RPMI8226 (cell line): ENCODE measurements at places on chromosomes 16 and 17.
A peak's percentile ranks its signal among the peaks of the same experiment; 100 is the strongest.

GRCh38 chr16:85400305-85401205 lies 212.6 kb upstream of the GSE1 start:
- DNase-seq: no peak

- DNase-seq: peak; percentile 42
Observed at GRCh38 chr16:76237471-76237870, 39.7 kb upstream of the CNTNAP4 start.

GRCh38 chr16:28010671-28011070 lies 52.8 kb downstream of the GSG1L start:
- no peak for DNase-seq

- no peak for DNase-seq
Observed at GRCh38 chr17:5545051-5545987, 39.0 kb downstream of the NLRP1 start.

- DNase-seq: no peak
Observed at GRCh38 chr16:53566552-53567245, 63.7 kb upstream of the AKTIP start.

DNA sequence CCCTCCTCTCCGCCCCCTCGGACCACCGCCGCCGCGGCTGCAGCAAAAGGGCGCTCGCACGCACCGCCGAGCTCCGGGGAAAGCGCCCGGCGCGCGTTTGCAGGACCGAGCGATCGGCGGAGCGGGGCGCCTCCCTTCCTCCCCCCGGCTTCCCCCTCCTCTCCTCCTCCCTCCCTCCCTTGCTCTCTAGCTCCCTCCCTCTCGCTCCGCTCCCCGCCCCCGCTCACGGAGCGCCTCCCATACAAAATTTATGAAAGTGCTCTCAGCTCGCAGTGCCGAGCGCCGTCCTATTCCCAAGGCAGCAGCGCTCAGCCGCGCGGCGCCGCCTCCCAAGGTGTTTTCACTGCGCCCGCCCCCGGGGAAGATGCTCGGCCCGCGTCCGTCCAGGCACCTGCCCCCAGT lies at the start of gene RTN4RL1:
Gene RTN4RL1, minus strand, starts transcription at position 115 of the 402 bp plus-strand sequence. CDS start 469 bp downstream, outside the sequence.
- peak; percentile 84 for DNase-seq

DNA sequence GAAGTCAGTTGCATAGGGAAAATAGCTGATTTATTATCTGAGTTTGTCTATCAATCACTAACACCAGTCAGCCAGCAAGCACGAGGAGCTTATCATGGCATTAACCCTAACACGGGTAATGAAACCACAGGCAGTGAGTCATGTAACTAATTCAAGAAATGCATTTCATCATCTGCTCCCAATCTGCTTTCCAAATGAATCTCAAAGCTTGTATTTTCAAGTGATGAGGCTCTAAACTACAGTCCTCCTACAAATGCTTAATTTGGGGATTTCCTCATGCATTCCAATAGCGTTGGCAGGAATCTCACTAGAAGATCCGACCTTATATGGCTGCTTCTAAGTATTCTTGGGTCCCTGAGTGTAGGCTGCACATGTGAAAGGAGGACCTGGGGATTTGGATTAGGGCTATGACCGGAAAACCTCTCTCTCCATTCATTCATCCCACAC lies 118.4 kb upstream of the HSBP1 start:
- DNase-seq: no peak

GRCh38 chr17:43671755-43672519 lies 10.2 kb upstream of the MEOX1 start:
- DNase-seq: no peak

DNA sequence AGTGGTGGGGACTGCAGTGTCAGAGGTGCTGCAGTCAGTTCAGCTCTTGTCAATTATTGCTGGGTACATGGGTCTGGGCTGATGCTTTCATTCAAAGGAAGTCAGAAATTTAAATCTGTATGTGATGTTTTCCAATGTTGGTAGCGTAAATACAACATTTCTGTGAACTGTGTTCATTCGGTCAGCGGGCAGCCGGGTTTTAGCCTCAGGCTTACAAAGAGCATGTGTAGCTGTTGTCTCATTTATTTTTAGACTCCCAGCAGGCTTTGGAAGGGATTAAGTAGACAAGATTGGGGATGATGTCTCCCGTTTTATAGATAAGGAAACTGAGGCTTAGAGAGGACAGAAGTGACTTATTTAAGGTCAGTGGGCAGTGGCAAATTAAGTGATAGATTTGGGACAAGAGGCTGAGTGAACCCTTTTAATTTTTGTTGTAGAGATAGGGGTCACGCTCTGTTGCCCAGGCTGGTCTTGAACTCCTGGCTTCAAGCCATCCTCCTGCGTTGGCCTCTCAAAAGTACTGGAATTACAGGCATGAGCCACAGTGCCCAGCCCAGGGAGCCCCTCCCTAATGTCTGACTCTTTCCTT lies 8.1 kb downstream of the AQP8 start:
- DNase-seq: no peak

- peak; percentile 54 for DNase-seq
Observed at GRCh38 chr16:47142486-47142820, 1.3 kb downstream of the NETO2 start.

DNA sequence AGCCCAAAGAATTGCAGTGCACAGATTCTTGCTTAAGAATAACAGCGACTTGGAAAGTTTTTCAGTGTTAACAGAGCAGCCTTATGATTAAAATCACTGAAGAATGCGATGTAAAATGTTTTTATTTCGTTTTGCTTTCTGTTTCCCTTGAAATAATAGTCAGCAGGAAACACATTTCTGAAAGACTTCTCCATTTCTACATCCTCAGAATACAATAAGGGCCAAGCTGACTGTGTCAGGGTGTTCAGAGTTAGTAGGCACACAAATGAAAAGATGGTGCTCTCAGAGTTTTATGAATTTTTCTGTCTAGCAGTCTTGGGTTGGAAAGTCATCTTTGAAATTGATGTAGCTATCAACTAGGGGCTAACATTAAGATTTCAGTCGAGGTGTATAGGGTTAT lies 582.9 kb upstream of the RBFOX1 start:
- DNase-seq: no peak

DNA sequence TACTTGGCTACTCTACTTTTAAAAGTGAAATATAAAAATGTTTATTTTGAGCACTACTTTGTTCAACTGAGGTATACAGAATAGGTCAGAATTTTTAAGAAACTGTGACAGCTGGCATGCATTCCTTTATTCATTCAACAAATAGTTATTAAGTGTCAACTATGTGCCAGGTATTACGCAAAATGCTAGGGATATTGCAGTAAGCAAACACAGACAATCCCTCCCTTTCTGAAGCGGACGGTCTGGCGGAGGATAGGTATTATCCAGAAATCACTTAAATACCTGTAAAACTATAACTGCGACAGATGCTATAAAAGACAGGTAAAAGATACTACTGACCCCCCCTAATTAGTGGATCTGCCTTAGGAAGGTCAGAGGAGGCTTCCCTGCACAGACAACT lies 26.1 kb downstream of the METTL16 start:
- DNase-seq: no peak

DNA sequence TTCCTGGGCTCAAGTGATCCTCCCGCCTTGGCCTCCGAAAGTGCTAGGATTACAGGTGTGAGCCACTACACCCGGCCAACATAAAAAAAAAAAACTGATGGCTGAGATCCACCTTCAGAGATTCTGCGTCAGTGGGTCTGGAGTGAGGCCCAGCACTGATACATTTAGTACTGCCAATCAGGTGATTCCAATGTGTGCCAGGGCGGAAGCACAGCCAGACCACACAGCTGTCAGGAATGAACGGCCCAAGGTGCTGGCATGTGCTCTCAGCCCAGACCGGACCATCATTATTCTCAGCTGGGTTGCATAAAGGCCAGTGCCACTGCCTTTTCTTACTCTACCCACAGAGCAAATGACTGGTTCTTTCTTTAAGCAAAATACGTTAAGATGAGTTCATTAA lies 1.2 kb upstream of the BCO1 start:
- DNase-seq: no peak

DNA sequence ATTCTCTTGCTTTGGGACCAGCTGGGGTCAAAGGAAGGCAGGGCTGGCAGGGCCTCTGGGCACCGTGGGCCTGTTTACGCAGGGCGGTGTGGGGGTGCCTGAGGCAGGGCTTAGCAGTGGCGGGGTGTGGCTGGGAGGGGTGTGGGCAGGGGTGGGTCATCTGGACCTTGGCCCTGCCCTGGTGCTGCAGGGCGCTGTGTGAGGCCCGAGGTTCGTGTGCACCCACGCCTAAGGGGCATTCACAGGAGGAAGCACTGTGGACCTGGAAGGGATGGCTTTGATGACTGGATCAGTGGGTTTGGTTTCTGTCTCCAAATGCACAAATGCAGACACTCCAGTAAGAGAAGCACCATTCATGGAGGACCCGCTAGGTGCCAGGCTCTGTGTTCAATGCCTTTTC lies 37.3 kb downstream of the BCO1 start:
- no peak for DNase-seq

GRCh38 chr16:60206516-60206915 lies 1472.4 kb upstream of the GOT2 start:
- no peak for DNase-seq

GRCh38 chr17:47751471-47751870 lies 18.4 kb downstream of the TBX21 start:
- no peak for DNase-seq

DNA sequence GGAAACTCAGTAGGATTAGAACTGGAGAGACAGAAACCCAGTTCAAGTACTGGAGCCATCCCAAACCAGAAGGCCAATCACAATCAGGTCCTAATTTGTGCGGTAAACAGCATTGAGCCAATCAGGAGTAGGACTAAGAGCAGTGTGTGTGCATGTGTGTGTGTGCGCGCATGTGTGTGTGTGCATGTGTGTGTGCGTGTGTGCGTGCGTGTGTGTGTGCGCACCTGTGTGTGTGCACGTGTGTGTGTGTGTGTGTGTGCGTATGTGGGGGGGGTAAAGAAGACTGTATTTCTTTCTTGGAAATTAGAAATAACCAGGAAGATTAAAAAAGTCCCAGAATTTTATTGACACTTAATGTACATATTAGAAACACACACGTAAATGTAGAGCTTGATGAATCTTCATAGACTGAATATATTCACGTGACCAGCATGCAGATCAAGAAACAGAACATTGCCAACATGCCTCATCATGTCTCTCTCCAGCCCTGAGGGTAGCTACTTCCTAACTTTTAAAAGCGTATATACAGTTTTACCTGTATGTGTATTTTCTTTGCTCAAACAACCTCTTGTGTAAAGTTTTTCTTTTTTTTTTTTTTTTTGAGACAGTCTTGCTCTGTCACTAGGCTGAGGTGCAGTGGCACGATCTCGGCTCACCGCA lies 919 bp upstream of the DHRS7C start:
- no peak for DNase-seq

DNA sequence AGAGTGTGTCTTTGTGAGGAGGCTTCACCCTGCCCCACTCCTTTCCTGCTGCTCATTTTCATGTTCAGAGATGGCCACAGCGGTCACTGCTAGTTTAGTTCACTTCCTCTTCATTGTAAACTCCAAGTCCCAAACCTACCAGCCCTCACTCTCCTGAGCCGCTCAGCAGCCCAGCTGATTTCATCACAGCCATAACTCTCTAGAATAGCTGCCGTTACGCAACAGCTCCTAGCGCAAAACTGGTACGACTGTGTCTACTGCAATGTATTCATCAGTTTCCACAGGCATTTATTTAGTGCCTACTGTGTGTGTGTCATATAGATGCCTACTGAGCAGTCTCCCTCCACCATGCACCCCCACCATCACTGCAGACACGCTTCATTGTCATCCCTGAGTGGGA lies 233.5 kb upstream of the RPL38 start:
- no peak for DNase-seq

- DNase-seq: no peak
Observed at GRCh38 chr17:81844327-81844851, 9.5 kb upstream of the PPP1R27 start.
